ENCODE measurements at places on chromosomes 11 and 22.

- DNase-seq, result peak; percentile 72
These were observed 11.0 kb upstream of the SLC5A4 start for GRCh38 chr22:32265882-32266767.

- peak; percentile 82 for DNase-seq
These were observed at the start of gene MTFP1 for GRCh38 chr22:30425616-30426387. TSS of gene MTFP1 (plus strand) at chr22:30425768. CDS start at chr22:30425880, 112 bp downstream.

- DNase-seq, result no peak
These were observed 19.1 kb downstream of the FAM181B start for GRCh38 chr11:82714346-82715174.

- no peak for DNase-seq
These were observed 45.3 kb upstream of the GCAT start for GRCh38 chr22:37762389-37762836.

GRCh38 chr11:6431861-6432260 is 8.9 kb downstream of the HPX start:
- DNase-seq, result no peak

- no peak for DNase-seq
These were observed 141.3 kb downstream of the ST3GAL4 start for GRCh38 chr11:126496576-126497337.

DNA sequence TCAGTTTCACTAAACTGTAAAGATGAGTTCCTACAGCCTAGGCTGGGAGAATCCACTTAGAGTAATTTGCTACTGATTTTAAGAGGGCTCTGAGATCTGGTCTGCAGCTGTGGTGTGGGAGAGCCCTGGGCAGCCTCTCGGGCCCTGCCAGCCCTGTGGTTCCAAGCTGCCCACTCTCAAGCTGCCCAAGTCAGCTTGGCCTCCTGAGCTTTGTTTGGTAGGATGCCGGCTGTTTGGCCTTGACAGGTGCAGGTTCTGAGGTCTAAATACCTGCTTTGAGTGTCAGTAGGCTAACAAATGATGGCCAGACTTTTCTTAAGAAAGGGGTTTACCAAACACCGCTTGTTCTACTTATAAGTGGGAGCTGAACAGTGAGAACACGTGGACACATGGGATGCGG is 133.3 kb upstream of the TTC12 start:
- DNase-seq, result no peak

DNA sequence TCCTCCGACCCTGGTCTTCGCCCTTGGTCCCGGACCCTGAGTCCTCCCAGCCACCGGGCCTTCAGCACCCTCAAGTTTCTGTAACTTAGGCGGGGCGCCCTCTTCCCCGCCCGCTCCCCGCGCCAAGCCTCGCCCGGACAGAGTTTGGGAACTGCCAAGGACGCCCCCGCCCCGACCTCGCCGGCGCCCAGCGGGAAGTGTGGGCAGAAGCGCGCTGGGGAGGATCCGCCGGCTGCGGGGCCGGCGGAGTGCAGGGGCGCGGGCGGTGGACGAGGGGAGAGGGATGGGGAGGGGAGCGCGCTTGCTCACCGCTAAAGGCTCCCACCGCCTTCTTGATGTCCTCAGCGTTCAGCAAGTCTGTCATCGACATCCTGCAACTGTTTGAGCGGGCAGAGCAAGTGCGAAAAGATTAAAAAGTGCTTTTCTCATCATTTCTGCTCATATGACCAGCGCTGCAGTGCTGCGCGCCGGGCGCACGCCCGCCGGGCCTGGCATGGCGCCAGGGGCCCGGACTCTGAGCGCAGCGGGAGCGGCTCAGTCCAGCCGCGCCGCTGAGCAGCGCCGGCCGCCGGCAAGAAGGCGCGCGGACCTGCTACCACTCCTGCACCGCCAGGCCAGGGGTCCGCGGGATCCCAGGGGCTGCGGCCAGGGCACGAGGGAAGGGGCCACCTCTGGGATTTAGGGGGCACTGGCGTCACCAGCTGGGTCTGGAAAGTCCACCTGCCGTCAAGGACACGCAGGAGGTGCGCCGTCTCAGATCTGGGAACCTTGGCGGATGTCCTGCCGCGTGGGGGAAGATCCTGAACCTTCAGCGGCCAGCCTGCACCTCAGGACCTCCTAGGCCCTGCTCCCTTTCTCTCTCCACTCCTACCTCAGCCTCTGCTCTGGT is at the start of gene PVALB:
Gene PVALB, minus strand, starts transcription at position 400 of the 889 bp plus-strand sequence. Its CDS starts 30 bp downstream, at position 370.
- DNase-seq, result peak; percentile 62

DNA sequence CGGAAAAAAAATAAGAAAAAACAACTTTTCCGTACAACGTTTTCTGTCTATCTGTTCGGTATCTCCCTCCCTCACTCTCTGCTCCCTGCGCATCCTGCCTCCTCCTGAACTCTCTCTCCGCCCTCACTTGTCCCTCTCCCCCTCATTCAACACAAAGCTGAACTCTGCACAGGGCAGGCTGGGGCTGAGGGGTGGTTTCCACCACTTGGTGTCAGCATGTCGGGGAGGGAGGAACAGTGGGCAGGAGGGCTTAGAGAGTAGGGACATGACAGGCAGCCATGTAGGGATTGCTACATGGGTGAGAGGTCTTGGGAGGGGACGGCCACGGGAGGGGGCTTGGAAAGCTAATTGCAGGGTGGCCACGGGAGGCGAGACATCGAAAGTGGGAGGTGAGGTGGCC is 17.6 kb downstream of the SLC22A12 start:
- DNase-seq, result no peak

DNA sequence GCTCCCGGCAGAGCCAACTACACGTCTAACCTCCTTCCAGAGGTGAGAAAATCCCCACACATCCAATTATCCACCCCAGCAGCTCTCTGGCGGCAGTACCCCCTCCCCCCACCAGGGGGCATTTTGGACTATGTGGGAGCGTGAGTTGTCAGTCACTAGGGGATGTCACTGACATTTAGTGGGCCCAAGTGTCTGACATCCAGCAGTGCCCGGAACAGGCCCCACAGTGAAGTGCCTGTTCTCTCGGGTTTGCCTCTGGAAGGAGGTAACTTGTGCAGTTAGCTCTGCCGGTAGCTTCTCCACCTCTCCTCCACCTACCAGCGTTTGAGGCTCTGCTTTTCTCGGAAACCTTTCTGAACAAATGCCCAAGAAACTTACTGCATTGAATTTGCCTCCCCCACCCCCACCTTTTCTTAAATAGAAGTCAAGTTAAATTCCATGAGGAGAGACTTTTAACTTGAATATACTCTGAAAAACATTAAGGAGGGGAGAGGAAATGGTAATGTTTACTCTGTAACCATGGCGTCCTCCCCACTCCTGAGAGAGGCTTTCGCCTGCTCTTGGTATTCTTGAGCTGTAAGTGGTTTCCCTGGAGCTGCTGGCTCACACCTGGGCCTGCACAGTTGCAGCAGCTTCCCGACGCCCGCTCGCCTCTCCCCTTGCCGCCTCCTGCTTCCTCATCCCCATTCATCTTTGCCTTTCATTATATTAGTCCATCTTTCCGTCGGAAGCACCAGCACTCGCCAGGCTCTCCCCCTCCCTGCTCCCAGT is 112.8 kb downstream of the WNT7B start:
- DNase-seq, result peak; percentile 83

- no peak for DNase-seq
These were observed 3.3 kb upstream of the JAML start for GRCh38 chr11:118227865-118228785.

DNA sequence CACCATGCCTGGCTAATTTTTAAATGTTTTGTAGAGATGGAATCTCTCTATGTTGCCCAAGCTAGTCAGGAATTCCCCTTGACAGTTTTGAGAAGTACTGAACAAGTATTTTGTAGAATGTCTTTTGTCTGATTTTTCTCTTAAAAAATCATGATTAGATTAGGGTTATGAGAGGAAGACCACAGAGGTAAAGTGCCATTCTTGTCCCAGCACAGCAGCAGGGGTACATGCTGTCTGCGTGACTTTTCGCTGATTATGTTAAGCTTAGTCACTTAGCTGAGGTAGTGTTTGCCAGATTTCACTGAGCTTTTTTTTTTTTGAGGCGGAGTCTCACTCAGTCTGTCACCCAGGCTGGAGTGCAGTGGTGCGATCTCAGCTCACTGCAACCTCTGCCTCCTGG is 13.6 kb upstream of the NUP160 start:
- no peak for DNase-seq

- DNase-seq, result no peak
These were observed 1069.4 kb downstream of the NTM start for GRCh38 chr11:132439711-132440255.

GRCh38 chr22:25630447-25630846 is 66.0 kb downstream of the GRK3 start:
- no peak for DNase-seq

- no peak for DNase-seq
These were observed 14.7 kb upstream of the ASRGL1 start for GRCh38 chr11:62322524-62322923.

Data from NCI-H524 (cell line).